Kidney (tissue), 22 donors: ENCODE measurements at places on chromosomes 1 and 21. TPM values are rescaled to one million over a fixed set of nuclear protein-coding genes. Genes with fewer than 3 reads are reported as not detected.

HSPB7 gene
- total RNA-seq: 29.1 TPM

CCDC181 gene
- 4.8 TPM for total RNA-seq

C4BPB gene
- 1.3 TPM for total RNA-seq

MAB21L3 gene
- total RNA-seq: 2.9 TPM

CELA3A gene
- not detected for total RNA-seq

OXCT2 gene
- 0.98 TPM for total RNA-seq

KIAA0040 gene
- total RNA-seq: 34.1 TPM

S100A12 gene
- total RNA-seq: 1.3 TPM

TSPEAR gene
- 0.22 TPM for total RNA-seq

MSH4 gene
- total RNA-seq: 0.41 TPM

SPRR2G gene
- total RNA-seq: not detected

INTS7 gene
- 9.8 TPM for total RNA-seq

GPR37L1 gene
- 0.13 TPM for total RNA-seq
